ENCODE measurements at places on chromosomes 5 and 9. TPM values are rescaled to one million over a fixed set of nuclear protein-coding genes. Genes with fewer than 3 reads are reported as not detected.

Gene ADAM19
- total RNA-seq: 6.5 TPM

Gene ABO
- 1.1 TPM for total RNA-seq

Gene PCSK1
- total RNA-seq: 0.81 TPM

Gene OMD
- total RNA-seq: 3.4 TPM

Gene SUSD1
- 6.4 TPM for total RNA-seq

Gene MEIKIN
- not detected for total RNA-seq

Gene LTC4S
- 9.5 TPM for total RNA-seq

Gene SHOC1
- not detected for total RNA-seq

Gene SPINK6
- not detected for total RNA-seq

Gene KIF27
- 3.1 TPM for total RNA-seq

Gene CDX1
- total RNA-seq: not detected

Gene MELK
- not detected for total RNA-seq

Gene NUTM2F
- not detected for total RNA-seq

Gene DNAJA1
- 48.6 TPM for total RNA-seq

Gene GALT
- 41.4 TPM for total RNA-seq

Gene PPIC
- 40.3 TPM for total RNA-seq

Gene F2RL2
- total RNA-seq: 0.52 TPM

Gene SLC34A1
- total RNA-seq: not detected

Gene ADAMTSL1
- total RNA-seq: 2.4 TPM

Gene BARHL1
- not detected for total RNA-seq

Gene TNC
- total RNA-seq: 14.6 TPM

Gene CDH9
- total RNA-seq: not detected

Gene PCDHA13
- not detected for total RNA-seq

Gene NR5A1
- not detected for total RNA-seq

Gene KIAA1958
- 5.8 TPM for total RNA-seq

Gene CAPSL
- not detected for total RNA-seq

Gene KIF20A
- total RNA-seq: 0.81 TPM

Gene PCDH1
- total RNA-seq: 19.2 TPM

Gene PCDHB3
- 1.1 TPM for total RNA-seq

Gene TXNDC15
- 43.0 TPM for total RNA-seq

Gene ERBIN
- total RNA-seq: 37.5 TPM

Gene TMEM252
- total RNA-seq: not detected

Gene GOLGA2
- total RNA-seq: 82.2 TPM

Gene POU5F2
- total RNA-seq: 0.19 TPM

Gene MOB3B
- 2.4 TPM for total RNA-seq

Gene PTGES
- total RNA-seq: 0.62 TPM

Gene MYORG
- 5.3 TPM for total RNA-seq

Measured in heart left ventricle (tissue), 16 donors.